ENCODE measurements at places on chromosomes 11 and 22.

DNA sequence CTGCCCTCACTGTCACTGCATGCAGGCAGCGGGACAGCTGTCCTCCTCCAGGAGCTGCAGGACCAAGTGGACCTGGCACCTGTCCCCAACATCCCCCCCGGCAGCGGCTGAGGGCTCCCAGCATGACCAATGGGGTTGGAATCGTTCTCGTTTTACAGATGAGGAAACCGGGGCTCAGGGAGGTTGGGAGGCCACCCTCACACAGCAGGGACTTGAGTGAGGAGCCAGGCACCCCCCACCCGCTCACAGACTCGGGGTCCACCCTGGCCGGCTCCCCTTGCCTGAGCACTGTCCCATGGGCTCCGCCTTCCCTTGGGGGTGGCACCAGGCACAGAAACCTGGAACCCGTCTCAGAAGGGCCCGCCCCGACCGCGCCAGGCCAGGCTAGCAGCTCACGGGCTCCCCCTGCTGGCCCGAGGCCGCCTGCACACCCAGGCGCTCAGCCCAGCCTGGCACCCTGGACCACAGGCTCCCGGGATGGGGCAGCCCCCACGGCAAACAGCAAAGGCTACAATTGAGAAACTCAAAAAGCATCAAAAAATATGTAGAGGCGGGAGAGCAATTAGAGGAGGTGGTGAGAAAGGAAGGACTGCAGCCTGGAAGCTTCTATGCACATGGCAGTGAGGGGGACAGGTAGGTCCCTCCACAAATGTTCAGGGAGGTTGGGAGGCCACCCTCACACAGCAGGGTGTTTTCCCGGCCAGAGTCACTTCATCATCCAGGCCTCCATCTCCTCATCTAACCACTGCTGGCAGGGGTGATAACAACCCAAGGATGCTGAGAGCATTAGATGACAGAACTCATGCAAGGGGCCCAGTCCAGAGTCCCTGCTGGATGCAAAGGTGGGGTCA is 12.8 kb downstream of the MACROD1 start:
- DNase-seq: peak; percentile 92

- DNase-seq: no peak
Measured at GRCh38 chr11:76419896-76420295, 24.9 kb upstream of the EMSY start.

DNA sequence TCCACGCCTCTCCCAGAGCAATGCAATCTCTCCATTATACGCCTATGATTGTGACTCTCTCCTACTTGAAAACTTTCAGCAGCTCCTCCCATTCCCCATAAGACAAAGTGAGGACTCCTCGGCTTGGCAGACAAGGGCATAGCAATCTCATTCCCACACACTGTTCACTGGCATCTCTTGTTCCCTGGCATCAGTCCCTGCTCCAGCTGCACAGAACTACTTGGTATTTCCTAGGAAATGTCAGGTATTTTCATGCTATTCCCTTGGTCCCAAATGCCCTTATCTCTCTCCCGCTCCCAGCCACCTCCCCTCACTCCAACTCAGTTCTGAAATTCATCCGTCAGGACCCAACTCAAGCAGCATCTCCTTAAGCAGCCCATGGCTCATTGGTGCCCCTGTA is 28.4 kb downstream of the TMPRSS5 start:
- no peak for DNase-seq

DNA sequence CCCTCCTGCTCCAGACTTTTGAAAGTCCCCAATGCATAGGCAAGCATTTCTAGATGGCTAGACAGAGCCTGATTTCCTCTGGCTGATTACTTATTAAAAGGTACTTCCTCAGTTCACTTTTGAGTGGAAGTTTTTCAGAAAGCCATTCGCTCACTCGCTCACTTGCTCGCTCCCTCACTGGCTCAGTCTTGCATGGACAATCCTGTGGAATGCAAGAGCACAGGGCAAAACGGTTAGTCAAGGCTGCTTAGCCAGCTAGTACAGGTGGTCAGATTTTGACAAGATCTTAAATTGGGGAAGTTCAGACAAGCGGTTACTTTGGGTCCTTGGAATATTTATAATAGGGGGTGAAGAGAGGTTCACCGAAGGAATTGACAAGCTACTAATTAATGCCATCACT is 101.0 kb downstream of the ARL14EP start:
- no peak for DNase-seq
